ENCODE measurements at places on chromosomes 3 and 15.

DNA sequence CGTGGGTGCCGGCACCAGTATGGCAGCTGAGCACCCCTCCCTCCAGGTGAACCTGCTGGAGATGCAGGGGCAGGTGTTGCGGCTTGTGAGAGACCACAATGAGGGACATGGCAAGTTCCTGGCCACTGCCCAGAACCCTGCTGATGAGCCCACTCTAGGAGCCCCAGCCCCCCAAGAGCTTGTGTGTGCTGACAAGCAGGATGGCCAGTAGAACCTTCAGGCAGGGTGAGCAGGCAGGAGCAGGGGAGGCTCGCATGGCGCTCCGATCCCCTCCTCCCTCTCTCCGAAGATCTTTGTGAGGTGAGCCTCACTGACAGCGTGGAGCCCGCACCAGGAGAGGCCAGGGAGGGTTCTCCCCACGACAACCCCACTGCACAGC is 29.8 kb downstream of the NGRN start:
- no peak for DNase-seq

DNA sequence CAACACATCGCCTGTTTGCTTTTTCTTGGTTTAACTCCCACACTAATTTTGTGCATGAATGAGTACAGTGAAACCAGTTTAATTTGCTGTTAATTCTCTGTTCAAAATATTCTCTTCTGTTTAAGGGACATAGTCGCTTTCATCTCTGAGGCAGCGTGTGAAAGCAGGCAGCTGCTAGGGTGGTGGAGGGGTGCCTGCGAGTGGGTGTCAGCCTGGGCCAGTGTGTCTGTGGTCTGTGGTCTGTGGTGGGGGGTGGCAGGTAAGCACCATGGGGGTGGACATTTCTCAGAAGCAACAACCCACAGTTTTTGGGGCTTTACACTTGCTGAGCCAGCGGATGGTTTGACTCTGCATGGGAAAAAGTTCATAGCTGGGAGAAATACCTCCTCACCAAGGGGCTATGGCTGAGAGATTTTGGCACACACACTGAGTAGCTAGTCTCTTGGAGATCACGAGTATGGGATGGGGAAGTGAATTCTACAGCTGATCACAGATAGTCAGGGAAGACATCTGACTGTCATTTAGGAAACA is 109.2 kb downstream of the EPHB1 start:
- peak; percentile 56 for DNase-seq

DNA sequence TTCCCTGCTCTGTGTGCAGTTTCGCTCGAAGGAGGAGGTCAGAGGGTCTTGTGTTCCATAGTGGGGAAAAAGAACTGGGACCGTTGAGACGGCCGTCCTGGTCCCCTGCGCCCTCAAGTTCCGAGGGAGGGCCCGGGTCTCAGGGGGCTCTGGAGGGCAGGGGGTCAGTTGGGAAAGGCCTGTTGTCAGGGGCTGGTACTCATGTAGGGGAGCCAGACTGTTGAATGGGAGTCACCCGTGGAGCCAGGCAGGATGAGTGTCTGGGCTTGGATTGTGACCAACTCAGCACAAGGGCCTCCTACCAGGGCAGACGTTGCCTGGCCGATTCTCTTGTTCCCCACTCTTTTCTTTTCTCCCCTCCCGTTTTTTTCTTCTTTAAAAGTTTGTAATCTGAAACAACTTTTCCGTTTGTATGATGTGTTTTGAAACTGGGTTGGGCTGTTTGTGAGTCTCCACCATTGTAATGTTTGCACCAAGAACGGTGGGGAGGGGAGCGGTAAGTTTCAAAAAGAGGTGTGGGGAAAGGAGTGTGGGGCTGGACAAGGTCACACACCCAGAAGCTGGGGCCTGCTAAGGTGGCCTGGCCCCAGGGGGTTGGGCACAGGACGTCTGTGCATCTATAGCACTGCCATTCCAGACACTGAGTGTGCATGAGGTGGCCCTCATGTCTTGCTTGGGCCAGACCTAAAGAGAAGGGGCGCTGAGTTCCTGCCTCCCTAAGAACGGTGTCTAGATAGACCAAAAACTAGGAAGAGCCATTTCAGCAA is 1.1 kb downstream of the CMTM7 start:
- DNase-seq = no peak

GRCh38 chr3:77913524-77914174 is 873.8 kb downstream of the ROBO2 start:
- DNase-seq = no peak

DNA sequence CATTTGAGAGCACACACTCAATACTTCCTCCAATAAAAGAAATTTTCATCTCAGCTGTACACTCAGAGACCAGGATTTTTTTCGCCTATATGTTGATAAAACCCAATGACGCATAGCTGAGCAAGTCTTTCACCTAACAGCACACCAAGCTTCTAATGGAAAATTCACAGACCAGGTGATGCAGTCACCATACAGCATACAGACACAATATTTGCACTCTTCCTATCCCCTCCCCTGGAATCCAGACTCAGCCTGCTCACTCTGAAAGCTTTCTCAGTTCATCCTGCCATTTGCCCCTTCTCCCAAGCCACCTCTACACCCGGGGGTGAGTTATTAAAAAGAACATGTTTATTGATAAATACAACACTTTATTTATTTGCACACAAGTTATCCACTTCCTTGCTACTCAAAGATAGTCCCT is 1.7 kb downstream of the TBC1D5 start:
- DNase-seq = no peak

GRCh38 chr3:191331388-191331787 is 1.1 kb upstream of the UTS2B start:
- no peak for DNase-seq

DNA sequence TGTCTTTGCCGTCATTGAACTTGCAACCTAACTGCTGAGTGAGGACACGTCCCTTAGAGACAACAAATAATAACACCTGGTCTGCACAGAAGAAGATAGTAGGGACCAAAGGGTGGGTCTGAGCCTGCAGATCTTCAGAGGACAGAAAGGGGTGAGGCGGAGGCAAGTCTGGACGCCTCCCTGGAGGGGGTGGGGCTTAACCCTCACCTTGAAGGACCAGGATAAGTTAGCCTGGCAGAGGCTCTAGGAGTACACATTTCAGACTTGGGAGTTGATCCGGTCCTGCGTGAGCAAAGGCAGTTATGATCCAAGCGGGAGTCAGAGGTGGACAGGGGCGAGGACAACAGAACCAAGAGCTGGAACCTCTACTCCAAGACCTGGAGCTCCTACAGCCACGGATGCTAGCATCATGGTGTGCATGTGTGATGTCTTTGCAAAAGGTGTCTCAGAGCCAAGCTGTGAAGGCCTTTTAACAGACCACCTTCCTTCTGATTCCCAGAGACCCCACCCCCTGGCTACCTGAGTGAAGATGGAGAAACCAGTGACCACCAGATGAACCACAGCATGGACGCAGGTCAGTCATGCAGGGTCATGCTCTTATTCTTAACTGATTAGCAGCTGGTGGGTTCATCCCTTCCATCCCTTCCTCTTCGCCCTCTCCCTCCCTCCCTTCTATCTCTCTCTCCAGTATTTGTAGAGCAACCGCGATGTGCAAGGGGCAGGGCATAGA is 88.0 kb downstream of the AAGAB start:
- no peak for DNase-seq

DNA sequence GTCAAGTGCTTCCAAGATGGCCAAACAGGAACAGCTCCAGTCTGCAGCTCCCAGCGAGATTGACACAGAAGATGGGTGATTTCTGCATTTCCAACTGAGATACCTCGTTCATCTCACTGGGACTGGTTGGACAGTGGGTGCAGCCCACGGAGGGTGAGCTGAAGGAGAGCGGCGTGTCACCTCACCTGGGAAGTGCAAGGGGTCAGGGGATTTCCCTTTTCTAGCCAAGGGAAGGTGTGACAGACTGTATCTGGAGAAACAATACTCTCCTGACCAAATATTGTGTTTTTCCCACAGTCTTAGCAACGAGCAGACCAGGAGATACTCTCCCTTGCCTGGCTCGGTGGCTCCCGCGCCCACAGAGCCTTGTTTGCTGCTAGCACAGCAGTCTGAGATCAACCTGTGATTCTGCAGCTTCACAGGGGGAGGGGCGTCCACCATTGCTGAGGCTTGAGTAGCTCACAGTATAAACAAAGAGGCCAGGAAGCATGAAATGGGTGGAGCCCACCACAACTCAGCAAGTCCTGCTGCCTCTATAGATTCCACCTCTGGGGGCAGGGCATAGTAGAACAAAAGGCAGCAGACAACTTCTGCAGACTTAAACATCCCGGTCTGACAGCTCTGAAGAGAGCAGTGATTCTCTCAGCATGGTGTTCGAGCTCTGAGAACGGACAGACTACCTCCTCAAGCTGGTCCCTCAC is 293.5 kb upstream of the SUCLG2 start:
- DNase-seq = no peak

Data from NCI-H446 treated with DMSO at 0.1 percent for 48 hours (cell line).